ENCODE measurements at places on chromosomes 12 and 14.

GRCh38 chr12:130813949-130814348 lies 25.1 kb downstream of the STX2 start:
- DNase-seq, result no peak

- DNase-seq, result no peak
These were observed 5.1 kb upstream of the CHD4 start for GRCh38 chr12:6612247-6612646.

GRCh38 chr12:116113398-116114130 lies 163.9 kb downstream of the MED13L start:
- DNase-seq, result no peak

GRCh38 chr14:61927520-61927919 lies 165.3 kb downstream of the SNAPC1 start:
- peak; percentile 57 for DNase-seq

DNA sequence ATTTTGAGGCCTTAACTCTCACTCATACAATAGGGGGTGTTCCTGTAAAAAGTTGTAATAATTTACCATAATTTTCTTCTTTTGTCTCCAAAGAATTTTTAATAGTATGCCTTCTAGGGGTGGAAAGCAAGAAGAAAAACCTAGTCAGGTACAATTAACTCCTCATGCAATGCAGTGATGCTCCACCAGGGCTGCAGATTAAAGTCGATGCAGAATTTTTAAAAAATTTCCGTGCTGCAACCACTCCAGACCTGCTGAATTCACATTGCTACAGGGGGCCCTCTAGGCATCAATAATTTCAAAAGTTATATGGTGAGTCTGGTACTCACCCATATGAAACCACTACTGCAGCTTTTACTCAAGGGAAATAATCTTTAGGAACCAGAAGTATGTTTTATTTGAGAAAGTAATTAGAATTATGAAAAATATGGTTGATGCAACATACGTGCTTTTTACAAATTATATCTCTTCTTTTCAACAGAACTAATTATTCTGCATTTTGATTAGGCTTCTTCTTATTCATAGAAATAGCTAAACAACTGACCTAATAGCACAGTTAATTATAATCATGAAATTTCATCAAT lies 353.2 kb downstream of the BCAT1 start:
- peak; percentile 72 for DNase-seq

- no peak for DNase-seq
These were observed 1.2 kb downstream of the DDIT3 start for GRCh38 chr12:57518920-57519795.

Data from endodermal cell (in vitro differentiated cells).